ENCODE measurements at places on chromosomes 13 and 19.

GRCh38 chr13:39876258-39876657, 220.8 kb downstream of the COG6 start:
- no peak for DNase-seq

DNA sequence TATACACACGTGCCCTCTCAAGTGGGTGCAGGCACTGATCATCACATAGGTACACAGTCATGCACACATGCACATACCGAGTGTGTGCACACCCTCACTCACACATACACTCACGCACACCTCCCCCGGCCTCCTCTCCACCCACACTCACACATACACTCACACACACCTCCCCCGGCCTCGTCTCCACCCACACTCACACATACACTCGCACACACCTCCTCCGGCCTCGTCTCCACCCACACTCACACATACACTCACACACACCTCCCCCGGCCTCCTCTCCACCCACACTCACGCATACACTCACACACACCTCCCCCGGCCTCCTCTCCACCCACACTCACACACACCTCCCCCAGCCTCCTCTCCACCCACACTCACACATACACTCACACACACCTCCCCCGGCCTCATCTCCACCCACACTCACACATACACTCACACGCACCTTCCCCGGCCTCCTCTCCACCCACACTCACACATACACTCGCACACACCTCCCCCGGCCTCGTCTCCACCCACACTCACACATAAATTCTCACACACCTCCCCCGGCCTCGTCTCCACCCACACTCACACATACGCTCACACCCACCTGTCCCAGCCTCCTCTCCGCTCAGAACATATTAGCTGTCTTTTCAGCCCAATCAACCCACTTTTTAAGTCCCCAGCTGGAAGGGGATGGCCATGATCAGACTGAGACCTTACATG, 105.2 kb upstream of the VSTM2B start:
- no peak for DNase-seq

DNA sequence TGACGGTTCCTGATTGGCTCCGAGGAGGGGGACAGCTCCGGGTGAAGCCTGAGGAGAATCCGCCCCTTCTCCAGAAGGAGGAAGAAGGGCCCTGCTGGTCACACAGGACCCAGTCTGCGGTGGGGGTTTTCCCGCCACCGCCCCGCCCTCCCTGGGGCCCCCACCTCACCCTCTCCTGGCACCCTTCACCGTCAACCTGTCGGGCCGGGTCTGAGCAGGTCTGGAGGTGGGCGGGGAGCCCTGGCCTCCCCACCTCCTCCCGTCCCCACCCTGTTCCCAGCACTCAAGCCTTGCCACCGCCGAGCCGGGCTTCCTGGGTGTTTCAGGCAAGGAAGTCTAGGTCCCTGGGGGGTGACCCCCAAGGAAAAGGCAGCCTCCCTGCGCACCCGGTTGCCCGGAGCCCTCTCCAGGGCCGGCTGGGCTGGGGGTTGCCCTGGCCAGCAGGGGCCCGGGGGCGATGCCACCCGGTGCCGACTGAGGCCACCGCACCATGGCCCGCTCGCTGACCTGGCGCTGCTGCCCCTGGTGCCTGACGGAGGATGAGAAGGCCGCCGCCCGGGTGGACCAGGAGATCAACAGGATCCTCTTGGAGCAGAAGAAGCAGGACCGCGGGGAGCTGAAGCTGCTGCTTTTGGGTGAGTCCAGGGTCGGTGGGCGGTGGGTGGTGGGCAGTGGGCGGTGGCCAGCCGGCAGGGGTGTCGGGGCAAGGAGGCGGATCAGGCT, at the start of gene GNA15:
TSS of gene GNA15 (plus strand) at position 73 of the 723 bp plus-strand sequence. CDS start at position 491, 418 bp downstream.
- DNase-seq, result peak; percentile 19

DNA sequence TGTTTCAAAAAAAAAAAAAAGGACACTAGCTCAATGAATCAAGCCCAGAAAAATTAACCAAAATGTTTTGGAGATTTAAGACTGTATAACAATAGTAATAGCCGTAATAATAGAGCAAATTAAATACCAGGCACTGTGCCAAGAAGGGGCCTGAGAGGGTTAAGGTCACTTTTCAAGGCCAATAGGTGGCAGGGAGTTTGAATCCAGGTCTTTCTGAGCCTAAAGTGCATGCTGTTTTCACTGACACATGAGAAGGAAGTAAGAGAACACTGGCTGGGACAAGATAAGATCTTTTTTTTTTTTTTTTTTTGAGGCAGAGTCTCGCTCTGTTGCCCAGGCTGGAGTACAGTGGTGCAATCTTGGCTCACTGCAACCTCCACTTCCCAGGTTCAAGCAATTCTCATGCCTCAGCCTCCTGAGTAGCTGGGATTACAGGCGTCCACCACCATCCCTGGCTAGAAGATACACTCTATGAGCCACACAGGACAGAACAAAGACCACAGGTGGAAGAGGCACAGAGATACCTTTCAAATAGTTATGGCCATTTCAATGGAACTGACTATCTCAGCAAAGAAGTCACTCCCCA, 7.7 kb downstream of the FFAR2 start:
- no peak for DNase-seq

- no peak for DNase-seq
These were observed 6.0 kb upstream of the EML2 start for GRCh38 chr19:45645068-45645630.

- no peak for DNase-seq
These were observed 41.6 kb downstream of the ZNF331 start for GRCh38 chr19:53579518-53579917.

GRCh38 chr13:50936679-50937078, 27.1 kb downstream of the RNASEH2B start:
- DNase-seq, result no peak

DNA sequence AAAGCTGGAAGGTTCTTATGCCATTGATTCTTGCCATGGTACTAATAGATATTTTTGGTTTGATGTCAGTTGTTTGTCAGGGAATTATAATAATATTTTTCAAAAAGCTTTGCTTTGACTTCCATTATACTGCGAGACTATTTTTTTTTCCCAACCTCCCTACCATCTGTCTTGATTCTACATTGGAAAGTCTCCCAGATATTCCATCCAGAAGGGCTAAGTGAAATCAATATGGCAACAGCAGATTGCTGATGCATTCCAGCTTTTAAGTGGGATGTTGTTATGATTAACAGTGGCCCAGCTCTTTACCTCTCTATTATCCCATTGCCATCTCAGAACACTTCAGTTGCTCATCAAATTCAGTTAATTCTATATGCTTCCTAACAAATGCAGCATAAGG, 247.4 kb downstream of the OXGR1 start:
- no peak for DNase-seq

DNA sequence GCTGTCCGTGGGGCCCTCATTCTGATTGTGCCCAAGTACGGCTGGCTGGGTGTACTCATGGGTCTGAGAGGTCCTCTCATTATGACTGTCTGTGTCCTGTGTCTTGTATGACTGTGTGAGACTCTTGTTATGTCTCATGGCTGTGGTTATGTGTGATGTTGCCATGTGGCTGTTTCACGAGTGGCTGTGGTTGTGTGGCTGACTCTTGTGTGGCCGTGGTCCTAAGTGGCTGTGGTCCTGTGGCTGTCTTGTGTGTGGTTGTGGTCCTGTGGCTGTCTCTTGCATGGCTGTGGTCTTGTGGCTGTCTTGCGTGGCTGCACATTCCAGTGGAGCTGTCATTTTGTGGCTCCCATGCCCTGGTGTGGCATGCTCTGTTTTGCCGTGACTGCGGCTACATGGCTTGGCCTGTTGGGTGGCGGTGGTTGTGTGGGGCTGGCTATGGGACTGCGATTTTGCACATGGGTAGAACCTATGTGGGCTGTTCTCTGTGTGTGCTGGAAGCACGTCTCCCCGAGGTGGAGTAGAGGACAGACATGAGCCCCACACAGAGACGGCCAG, 2.5 kb downstream of the LYL1 start:
- peak; percentile 27 for DNase-seq

DNA sequence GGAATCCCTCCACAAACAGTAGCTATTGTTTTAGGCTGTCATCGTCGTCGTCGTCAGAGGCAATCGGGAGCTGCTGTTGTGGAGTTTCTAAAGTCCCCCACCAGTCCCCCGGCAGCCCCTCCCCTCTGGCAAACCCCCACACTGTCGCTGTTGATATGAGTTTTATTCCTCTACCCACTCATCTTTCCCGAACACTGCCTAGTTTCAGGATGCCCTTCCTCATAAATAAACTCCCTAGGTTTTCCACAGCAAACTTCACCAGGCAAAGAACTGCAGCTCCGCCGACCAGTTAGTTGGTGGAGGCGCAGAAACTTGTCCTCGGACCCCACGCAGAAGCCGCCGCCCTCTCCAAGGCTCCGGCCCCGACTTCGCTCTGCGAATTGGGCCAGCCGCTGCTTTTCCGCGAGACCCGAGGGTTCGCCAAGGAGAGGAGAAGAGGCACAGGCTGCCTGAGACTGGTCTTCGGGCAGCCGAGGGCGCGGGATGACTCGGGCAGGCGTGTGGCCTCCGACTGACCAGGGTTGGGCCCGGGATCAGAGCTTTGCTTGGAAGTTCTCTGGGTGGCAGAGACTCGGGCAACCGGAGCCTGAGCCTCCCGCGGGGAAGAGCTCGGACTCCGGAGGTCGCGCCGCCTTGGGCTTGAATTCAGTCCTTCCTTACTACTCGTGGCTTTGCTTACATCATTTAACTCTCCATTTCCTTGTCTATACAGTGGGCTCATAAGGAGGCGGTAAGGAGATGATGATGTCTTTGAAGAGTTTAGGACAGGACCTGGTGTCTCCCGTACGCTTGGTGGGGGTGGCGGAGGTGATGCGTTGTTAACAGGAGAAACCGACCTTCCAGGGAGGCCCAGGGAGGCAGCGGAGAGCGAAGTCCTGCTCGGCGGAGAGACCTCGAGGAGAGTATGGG, 7.9 kb downstream of the PDX1 start:
- DNase-seq, result no peak

- DNase-seq, result peak; percentile 59
These were observed 46.9 kb downstream of the KLF2 start for GRCh38 chr19:16371540-16371986.

DNA sequence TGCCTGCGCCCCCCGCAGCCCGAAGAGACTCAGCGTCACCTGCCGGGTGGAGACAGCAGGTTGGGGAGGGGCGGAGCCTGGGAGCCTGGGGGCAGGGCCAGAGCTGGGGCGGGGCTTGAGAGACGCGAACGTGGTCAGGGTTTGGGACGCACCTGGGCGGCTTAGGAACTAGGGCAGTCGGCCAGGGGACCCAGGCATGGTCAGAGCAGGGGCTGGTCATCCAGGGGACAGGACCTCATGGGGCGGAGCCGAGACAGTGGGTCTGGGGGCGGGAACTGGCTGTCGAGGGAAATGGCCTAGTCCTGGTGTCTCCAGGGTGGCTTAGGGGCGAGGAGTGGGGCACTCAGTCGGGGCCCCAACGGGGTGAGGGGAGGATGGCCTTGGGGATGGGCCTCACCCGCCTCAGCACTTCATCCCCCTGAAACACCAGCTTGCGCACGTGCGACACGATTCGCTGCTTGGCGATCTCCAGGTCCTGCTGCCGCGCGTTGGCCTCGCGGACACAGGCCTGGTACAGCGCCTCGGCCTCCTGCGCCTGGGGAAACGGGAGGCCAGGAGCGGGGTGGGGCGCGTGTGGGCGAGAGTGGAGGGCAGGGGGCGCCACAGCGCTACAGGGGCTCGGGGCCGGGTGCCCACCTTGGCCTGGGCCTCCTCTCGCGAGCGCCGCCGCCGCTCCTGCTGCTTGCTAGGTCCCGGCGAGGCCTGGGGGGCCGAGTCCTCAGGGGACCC, 5.8 kb downstream of the GMIP start:
- DNase-seq, result no peak

GRCh38 chr19:11560404-11561051, 1.5 kb upstream of the ELOF1 start:
- no peak for DNase-seq

GRCh38 chr13:97534540-97534939, 100.6 kb downstream of the RAP2A start:
- DNase-seq, result no peak
